ENCODE measurements at places on chromosomes 7 and 10. TPM values are rescaled to one million over a fixed set of nuclear protein-coding genes. Genes with fewer than 3 reads are reported as not detected.

VENTX gene
- not detected for total RNA-seq

LAMB1 gene
- total RNA-seq, result 442 TPM

MMD2 gene
- total RNA-seq, result not detected

ZCWPW1 gene
- 0.32 TPM for total RNA-seq

CYP3A5 gene
- not detected for total RNA-seq

TMEM176A gene
- total RNA-seq, result not detected

SFTPA2 gene
- not detected for total RNA-seq

TET1 gene
- total RNA-seq, result 0.32 TPM
